Stimulated activated CD8-positive, alpha-beta memory T cell treated with anti-CD3 and anti-CD28 coated beads, Interleukin-15, amount 100 ng/mL, for 48 hours (primary cell): ENCODE measurements at places on chromosomes 4 and X.

GRCh38 chr4:78569306-78569821, 17.8 kb downstream of the ANXA3 start:
- DNase-seq = no peak

GRCh38 chrX:68831405-68832100, 2.7 kb downstream of the EFNB1 start:
- no peak for DNase-seq

DNA sequence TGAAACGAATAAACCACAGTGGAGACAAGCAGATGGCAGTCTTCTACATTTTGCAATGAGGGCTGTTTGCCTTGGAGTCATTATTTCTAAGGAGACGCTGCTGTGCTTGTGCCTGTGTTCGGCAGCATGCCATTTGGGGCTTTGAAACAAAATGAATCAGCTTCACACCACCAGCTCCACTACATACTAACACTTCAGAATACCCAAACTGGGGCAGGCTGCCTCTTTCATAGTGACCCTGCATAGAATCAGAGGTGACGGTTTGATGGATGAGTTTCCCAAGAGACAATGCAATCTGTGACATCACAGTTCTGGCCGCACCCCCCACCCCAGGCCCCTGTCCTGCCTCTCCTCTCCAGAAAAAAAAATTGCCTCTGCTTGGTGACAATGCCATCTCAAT, 57.1 kb upstream of the MID1 start:
- DNase-seq = no peak

GRCh38 chr4:73692254-73692653, 48.1 kb upstream of the CXCL8 start:
- no peak for DNase-seq

GRCh38 chrX:153157450-153157849, 21.6 kb upstream of the MAGEA1 start:
- no peak for DNase-seq

DNA sequence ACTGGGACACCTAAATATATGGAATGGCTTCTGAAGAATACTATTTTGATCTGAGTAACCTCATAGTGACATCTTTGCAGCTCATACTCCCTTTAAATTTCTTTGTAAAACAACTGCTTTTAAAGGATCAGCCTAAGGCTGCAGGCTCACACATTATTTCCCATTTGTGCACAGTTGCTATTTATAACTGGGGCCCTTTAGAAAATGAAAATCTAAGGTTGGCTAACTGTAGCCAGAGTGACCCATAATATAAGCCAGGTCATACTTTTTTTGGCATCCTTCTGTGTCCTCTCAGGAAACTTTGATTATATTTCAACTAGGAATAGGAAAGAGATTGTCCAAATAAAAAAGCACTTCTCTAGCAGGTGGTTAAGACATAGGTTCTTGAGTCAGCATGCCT, 123.6 kb upstream of the RASGEF1B start:
- no peak for DNase-seq

GRCh38 chrX:45596188-45596808, 395.6 kb upstream of the DIPK2B start:
- no peak for DNase-seq

DNA sequence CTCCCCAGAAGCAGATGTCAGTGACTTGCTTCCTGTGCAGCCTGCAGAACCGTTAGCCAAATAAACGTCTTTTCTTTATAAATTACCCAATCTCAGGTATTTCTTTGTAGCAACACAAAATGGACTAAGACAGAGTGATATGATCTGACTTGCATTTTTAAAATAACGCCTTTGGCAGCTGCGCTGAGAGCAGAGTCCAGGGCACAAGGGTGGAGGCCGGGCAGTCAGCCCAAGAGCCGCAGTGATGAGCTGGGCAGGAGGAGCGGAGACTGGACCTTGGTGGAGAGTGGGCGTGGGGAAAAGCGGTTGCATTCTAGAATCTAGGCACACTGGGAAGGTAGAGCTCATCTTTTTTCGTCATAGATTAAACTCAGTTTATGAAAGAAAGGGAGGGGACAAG, 56.5 kb upstream of the ACSL1 start:
- DNase-seq = no peak

DNA sequence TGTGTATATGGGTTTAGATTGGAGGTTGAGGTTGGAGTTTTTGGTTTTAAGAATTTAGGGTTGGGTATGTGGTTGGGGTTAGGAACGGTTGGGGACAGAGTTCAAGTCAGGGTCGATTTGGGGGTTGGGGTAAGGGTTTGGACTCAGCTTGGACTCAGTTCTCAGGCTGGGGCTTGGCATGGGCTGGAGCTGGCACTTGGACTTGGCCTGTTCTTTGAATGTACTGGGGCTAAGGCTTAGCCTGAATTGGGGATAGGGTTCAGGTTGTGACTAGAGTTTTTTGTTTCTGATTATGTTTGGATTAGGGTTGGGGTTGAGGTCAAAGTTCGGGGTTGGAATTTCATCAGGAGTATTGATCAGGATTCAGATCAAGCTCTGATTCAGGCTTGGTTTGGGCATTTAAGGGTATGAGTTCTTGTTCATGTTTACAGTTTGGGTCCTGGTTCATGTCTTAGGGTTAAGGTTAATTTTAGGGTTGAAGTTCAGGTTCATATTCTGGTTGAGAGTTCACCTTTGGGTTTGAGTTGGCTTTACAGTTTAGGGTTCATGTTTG, 46.2 kb upstream of the IL9R start:
- DNase-seq = no peak

- DNase-seq = no peak
Observed at GRCh38 chrX:20205927-20206708, 60.6 kb downstream of the RPS6KA3 start.

GRCh38 chrX:34884817-34885216, 57.8 kb upstream of the FAM47B start:
- no peak for DNase-seq

GRCh38 chr4:158758703-158759102, 10.1 kb upstream of the FNIP2 start:
- no peak for DNase-seq

DNA sequence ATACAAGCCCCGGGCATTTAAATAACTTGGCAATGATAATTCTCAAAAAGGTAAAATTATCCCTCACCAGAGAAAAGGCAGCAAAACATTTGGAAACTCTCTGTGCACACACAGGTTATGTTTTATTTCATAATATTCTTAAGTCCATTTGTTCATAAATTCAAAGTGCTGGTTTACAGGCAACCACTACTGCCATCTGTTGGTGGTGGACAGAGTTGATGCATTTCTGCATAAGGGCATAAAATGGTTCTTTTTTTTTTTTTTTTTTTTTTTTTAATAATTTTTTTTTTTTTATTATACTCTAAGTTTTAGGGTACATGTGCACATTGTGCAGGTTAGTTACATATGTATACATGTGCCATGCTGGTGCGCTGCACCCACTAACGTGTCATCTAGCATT, 31.5 kb upstream of the IL21 start:
- peak; percentile 16 for DNase-seq

DNA sequence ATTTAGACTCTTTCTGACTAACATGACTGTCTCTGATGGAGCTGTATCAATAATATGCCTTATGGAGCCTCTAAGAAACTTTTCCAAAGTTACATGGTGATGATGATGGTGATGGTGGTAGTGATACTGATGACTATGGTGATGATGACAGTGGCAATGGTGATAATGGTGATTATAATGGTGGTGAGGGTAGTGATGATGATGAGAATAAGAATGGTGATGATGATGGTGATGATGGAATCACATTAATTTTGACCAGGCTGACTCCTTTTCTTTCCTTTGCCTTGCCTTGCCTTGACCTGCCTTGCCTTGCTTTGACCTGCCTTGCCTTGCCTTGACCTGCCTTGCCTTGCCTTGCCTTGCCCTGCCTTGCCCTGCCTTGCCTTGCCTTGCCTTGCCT, 31.7 kb upstream of the AREG start:
- DNase-seq = no peak

DNA sequence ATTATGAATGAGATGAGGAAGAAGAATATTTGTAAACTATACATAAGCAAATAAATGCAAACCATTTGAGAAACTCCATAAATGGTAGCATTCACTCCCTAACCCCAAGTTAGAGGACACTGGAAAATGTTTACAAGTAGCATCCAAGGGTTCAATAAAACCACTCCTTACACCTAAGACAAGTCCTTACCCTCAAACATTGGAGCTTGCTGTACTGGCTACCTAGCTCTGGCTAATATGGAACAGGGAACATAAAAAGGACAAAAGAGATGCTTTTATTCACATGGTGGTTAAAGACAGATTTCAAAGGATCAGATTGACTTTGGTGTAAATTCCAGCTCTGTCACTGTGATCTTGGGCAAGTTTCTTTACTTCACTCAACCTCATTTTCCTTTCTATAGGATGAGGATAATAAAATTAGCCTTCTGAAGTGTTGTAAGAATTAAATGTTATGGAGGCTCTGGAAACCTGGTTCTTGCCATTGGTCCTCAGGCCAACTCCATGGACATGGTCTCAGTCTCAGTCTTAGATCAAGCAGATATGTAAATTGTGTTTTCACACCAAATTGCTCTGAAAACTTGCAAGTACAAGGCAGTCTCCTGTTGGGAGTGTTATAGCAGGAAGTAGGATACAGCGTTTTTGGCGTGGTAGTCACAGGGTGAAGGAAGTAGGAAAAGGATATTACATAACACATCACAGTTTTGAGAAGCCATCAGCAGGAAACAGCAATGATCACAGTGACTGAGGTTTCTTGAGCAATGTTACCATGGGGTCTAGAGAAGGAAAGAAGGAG, 3.3 kb downstream of the CXCL1 start:
- no peak for DNase-seq

- no peak for DNase-seq
Observed at GRCh38 chrX:3990569-3990968, 277.1 kb upstream of the PRKX start.

DNA sequence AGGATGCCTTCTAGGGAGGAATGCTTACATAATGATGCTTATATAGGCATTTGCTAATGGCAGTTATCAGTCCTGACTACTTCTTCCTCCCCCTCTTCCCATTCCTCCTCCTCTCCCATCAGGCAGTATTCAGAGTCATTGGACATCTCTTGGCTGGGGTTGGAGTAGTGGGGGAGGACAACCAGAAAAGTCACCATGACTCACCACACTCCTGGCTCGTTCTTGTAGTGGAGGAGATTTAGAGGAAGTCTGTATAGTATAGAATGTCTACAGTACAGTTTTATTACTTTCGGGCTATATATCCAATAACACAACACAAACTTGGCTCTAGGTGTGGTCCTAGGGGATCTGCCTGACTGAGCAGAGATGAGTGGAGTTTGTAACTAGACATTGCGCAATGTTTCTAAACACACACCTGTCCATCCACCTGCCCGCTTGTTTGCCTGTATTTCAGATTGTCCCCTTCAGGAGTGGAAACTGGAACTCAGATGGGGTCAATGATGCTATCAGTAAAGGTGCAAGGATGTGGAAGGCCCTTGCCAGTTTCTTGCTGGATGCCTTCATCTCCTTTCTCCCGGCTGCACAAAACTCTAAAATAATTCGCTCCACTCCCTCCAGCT, 27.9 kb upstream of the KIAA1210 start:
- no peak for DNase-seq

DNA sequence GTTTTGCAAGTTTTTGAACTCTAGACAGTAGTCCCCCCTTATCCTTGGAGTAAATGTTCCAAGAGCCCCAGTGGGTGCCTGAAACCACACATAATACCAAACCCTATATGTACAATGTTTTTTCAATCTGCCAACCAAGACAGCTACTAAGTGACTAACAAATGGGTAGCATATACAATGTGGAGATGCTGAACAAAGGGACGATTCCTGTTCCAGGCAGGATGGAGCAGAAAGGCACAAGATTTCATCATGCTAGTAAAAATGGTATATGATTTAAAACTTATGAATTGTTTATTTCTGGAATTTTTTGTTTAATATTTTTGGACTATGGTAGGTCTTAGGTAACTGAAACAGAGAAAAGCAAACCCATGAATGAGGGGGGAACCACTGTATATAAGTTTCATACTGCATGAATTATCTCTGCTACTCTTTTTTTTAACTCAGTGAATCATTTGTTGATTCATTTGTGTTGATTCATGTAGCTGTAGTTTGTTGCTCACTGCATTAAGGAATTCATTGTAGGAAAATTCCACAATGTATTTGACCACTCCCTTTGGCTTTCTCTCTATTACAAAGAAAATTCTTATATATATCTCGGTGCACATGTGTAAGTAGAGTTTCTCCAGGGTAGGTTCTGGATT, 21.9 kb upstream of the ANXA3 start:
- no peak for DNase-seq

- no peak for DNase-seq
Observed at GRCh38 chr4:76737180-76737579, 160.8 kb downstream of the SOWAHB start.

DNA sequence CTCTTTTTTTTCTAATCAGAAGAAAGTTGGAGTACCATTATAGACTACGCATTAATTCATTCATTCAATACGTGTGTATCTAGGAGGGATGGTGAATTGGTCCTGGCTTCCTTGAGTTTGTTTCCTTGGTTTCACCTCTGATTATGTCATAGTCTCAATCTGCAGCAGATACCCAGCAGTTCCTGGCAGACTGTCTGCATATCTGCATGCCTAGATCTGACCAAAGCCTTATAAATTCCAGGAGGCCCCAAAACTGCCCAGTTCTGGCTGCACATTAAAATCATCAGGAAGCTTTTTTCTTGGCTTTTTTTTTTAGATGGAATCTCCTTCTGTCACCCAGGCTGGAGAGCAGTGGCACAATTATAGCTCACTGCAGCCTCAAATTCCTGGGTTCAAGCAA, 27.2 kb upstream of the SLC34A2 start:
- no peak for DNase-seq

- no peak for DNase-seq
Observed at GRCh38 chr4:99722725-99723124, 65.1 kb upstream of the C4orf54 start.

GRCh38 chr4:139115226-139115625, 61.8 kb downstream of the ELF2 start:
- DNase-seq = no peak

DNA sequence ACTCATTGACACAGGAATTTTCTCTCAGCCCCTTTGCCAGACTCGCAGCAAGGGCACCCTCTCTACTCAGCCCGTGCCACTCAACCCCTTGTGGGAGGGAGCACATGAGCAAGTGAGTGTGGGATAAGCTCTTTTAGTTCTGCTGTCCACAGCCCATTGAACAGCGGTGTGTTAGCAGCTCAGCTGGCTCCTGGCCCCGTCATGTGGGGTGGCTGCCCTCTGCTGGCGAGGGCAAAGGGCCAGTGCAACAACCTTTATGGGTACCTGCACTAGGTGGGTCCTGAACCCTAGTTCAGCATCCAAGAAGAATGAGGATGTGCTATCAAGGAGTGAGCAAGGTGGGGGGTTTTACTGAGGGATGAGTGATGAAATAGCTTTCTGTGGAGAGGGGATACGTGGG, 85.0 kb upstream of the ZNF81 start:
- DNase-seq = peak; percentile 12

DNA sequence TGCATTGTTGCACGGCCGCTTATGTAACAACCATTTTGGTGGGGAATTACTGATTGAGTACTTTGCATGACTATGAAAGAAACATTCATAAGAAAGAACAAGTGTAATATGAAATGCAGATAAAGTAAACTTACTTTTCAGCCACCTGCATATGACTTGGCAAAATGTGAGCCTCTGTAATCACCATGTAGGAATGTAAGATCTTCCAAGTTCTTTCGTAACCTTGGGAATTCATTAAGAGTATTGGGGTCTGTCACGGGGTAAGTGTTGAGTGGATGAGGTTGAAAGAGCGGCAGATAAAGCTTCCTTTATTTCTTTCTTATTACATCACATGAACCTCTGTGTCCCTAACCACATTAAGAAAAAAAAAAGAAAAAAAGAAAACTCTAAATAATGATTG, 348.5 kb upstream of the NR3C2 start:
- no peak for DNase-seq
